Right renal pelvis (tissue), 4 donors: ENCODE measurements at places on chromosomes 12 and 14. TPM values are rescaled to one million over a fixed set of nuclear protein-coding genes. Genes with fewer than 3 reads are reported as not detected.

P2RX2 gene
- polyA plus RNA-seq, result 1.6 TPM

HOXC4 gene
- polyA plus RNA-seq, result 52.4 TPM

ZFP36L1 gene
- polyA plus RNA-seq, result 273 TPM

DTX3 gene
- polyA plus RNA-seq, result 56.5 TPM

CCDC38 gene
- polyA plus RNA-seq, result 0.40 TPM

KLHL33 gene
- polyA plus RNA-seq, result 0.30 TPM

LMO3 gene
- polyA plus RNA-seq, result 2.4 TPM

SYCP3 gene
- polyA plus RNA-seq, result 1.3 TPM

- no peak for DNase-seq
Measured at GRCh38 chr14:104104076-104104901, 18.8 kb downstream of the ASPG start.

- no peak for DNase-seq
Measured at GRCh38 chr14:53963320-53964227, 6.9 kb upstream of the BMP4 start.

GRCh38 chr14:73211251-73212040 lies 25.9 kb upstream of the PAPLN start:
- no peak for DNase-seq

DNA sequence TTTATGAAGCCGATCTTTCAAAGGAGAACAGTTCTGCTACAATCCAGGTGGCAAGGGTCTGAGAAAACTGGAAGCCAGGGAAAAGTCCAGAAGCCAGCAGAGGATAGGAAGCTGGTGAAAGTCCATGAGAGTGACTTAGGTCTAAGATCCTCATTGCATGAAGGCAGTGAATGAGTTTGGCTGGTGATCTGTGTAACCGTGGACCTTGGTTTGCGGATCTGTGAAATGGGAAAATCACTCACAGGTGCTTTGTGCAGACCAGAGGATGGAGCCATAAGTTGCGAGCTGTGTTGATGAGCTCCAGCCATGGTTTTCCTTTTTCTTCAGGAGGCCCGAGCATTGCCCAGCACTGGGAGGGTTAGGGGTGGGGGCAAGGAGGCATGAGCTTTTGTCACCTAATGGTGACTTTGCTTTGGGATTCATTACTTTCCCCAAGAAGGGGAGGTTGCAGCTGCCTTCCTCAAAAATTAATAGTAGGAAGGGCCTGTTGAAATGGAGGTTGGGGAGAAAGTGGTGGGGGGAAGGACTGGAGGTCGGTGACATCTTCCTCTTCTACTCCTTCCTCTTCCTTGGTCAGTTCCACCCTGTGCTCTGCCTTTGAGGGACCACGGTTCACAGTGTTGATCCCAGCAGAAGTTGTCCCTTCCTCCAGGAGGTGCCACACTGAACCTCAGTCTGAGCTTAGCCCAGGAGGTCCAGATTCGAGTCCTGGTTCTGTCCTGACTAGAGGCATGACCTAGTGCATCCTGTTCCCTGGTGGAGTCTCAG lies 20.3 kb upstream of the SERPINA6 start:
- DNase-seq, result no peak

DNA sequence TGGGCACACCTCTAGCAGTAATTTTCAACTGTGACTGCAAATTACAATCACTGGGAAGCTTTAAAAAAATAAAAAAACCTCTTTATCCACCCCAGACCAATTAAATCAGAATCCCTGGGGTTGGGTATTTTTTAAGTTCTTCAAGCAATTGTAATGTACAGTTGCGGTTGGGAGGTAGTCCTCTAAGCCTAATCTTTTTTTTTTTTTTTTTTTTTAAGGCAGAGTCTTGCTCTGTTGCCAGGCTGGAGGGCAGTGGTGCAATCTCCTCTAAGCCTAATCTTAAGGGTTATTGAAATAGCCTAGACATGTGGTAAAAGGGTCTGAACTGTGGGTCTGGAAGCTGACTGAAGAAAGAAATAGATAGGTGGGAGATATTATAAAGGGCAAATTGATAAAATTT lies 230.5 kb downstream of the AKAP6 start:
- no peak for DNase-seq
